Activated naive CD8-positive, alpha-beta T cell treated with anti-CD3 and anti-CD28 coated beads, Interleukin-2, amount 10 ng/mL, durations not matched to agents 7 days and 5 days (primary cell): ENCODE measurements at places on chromosomes 11 and 22. TPM values are rescaled to one million over a fixed set of nuclear protein-coding genes. Genes with fewer than 3 reads are reported as not detected.

TPH1 gene
- 0.28 TPM for total RNA-seq

DNA sequence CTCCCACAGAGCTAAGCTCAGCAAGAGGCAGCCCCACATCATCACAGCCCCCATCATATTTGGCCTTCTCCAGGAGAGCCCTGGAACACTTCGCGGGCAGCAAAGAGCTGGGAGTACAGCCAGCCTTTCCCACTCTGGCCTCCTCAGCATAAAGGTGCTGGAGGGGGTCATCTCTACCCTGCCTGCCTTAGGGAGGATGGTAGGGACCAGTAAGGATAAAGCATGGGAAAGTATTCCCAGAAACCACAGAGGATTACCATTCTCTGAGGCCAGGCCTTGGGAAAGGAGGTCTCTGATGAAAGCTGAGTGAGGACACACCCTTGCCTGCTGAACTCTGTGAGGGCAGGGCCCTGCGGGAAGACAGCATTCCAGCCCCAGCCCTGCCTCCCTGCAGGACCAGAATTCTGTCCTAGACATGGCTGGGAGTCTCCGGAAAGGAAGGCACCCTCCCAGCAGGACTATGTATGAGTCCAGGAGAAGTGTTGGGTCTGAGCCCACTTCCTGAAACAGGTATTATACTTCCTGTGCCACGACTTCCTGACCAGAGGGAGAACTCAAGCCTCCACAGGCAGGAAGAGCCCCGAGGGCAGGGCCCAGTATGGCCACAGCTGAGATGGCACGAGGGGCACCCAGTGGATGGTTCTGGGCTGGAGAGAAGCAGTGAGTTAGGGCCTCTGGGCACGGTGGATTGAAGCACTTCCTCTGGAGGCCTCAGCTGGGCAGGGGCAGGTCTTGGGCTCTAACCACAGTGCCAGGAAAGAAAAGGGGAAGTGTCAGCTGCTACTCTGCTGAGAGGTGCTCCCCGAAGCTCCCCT, 12.9 kb upstream of the CASTOR1 start:
- peak overlapping the region; percentile 81 for H3K27ac ChIP-seq
- peaks cover 37% of the 10 kb centered on the region for H3K36me3 ChIP-seq
- no peaks in the 10 kb centered on the region for H3K27me3 ChIP-seq
- no peak for DNase-seq
- H3K4me3 ChIP-seq = peak overlapping the region; percentile 56

DNA sequence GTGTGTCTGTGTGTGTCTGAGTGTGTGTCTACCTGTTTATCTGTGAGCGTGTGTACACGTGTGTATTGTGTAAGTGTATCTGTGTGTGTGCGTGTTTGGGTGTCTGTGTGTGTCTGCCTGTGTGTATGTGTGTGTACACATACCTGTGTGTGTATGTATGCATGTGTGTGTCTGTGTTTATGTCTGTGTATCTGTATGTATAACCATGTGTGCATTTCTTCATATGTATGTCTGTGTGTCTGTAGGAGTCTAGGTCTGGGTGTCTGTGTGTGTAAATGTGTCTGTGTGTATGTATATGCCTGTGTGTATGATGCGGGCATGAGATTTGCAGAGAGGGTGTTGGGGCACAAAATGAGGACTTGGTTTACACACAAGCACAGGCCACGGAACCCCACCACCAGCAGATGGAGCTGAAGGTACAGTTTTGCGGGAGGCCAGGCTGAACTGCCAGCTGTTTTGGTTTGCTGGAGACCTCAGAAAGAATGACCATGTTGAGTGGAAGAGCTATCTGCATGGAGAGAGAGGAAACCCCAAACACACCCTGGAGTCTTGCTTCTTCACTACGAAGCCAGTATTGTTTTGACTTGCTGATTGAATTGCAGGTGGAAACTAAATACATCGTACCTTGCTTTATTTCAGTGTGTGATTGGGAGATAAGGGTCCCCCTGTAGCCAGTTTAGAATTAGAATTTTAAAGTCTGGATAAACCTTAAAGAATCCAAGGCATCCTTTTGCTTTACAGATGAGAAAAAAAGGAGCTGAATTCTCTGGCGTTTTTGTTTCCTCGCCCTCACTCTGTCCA, 497.2 kb downstream of the NTM start:
- no peak overlapping the region for H3K27ac ChIP-seq
- no peaks in the 10 kb centered on the region for H3K36me3 ChIP-seq
- H3K4me3 ChIP-seq = no peak overlapping the region
- no peaks in the 10 kb centered on the region for H3K4me1 ChIP-seq

NPAS4 gene
- total RNA-seq = 0.23 TPM

MPZL3 gene
- total RNA-seq = 24.5 TPM

DNA sequence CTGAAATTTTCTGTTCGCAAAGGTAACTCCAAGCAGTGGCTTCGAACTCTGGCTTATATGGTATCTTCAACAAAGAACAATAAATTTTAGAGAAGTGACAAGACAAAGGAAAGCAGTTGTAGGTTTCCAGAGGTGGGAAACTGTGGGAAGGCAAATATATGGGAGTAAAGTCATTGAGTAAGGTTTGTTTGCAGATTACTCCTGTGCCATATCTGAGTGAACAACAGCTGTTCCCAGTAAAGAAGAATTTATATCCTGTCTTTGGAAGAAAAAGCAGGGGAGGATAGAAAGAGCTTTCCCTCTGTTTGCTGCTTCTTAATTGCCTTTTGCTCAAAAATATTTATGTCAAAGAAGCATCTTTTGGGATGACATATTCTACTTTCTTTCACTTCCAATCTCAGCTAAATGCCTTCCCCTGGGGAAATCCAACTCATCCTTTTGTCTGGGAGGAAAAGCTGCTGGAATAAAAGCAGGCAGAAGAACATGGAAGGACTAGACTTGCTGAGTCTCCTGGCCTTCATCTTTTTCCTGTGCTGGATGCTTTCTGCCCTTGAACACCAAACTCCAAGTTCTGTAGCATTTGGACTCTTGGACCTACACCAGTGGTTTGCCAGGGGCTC, 10.4 kb upstream of the RCN1 start:
- peaks cover 12% of the 10 kb centered on the region for H3K27me3 ChIP-seq
- no peak overlapping the region for H3K4me3 ChIP-seq
- no peak overlapping the region for H3K27ac ChIP-seq
- peaks cover 2% of the 10 kb centered on the region for H3K4me1 ChIP-seq

DNA sequence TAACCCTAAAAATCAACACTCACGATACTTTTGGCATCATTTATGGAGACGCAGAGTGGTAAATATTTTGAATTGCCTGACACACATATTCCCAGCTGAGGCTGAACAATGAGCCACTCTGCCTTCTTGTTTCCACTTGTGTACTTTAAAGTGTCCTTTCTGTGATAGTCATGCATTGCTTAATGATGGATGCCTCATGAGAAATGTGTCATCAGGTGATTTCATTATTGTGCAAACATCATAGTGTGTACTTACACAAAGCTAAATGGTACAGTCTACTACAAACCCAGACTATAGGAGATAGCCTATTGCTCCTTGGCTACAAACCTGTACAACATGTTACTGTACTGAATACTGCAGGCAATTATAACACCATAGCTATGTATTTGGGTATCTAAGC, 44.2 kb downstream of the MRE11 start:
- no peak for DNase-seq
- H3K4me1 ChIP-seq = no peaks in the 10 kb centered on the region
- H3K27ac ChIP-seq = no peak overlapping the region
- H3K36me3 ChIP-seq = peaks cover 18% of the 10 kb centered on the region

- no peaks in the 10 kb centered on the region for H3K36me3 ChIP-seq
- H3K27ac ChIP-seq = no peak overlapping the region
- H3K4me1 ChIP-seq = no peaks in the 10 kb centered on the region
- no peak overlapping the region for H3K4me3 ChIP-seq
- no peak for DNase-seq
These were observed 75.9 kb downstream of the BARX2 start for GRCh38 chr11:129451524-129451923.

DNA sequence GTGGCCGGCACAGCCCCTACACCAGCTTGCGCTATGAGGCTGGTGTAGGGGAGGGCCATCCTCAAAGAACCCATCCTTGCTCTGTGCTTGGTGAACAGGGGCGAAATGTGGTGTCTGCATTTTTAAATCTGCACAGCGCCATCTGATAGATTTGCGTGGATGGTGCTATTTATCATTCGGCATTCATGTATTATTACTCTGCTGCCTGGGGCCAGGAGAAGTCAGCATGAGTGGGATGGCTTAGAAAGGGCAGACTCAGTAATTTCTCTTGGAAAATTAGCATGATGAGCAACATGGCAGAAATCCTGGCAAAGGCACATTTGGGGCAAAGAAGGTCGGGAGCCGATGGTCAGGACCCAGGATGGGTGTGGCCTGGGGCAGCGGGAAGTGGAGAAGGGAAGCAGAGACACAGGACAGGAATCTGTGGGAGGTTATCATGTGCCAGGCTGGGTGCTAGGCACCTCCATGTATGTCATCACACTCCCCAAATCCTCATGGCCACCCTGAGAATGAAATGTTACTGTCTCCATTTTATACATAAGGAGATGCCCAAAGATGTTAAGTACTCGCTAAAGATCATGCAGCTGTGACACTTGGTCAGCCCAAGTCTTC, 149.0 kb downstream of the CEP164 start:
- H3K36me3 ChIP-seq = no peaks in the 10 kb centered on the region
- DNase-seq = no peak
- H3K27me3 ChIP-seq = peaks cover 2% of the 10 kb centered on the region
- H3K4me1 ChIP-seq = peaks cover 2% of the 10 kb centered on the region
- H3K4me3 ChIP-seq = no peak overlapping the region

MS4A12 gene
- total RNA-seq = not detected

- H3K27me3 ChIP-seq = no peaks in the 10 kb centered on the region
- no peaks in the 10 kb centered on the region for H3K4me1 ChIP-seq
- no peaks in the 10 kb centered on the region for H3K36me3 ChIP-seq
- H3K4me3 ChIP-seq = no peak overlapping the region
- no peak overlapping the region for H3K27ac ChIP-seq
These were observed 454.5 kb upstream of the API5 start for GRCh38 chr11:42857344-42857743.

GRCh38 chr22:18114495-18114894, 3.9 kb downstream of the TUBA8 start:
- H3K4me1 ChIP-seq = peaks cover 37% of the 10 kb centered on the region
- no peak for DNase-seq
- peak overlapping the region; percentile 59 for H3K27ac ChIP-seq
- no peaks in the 10 kb centered on the region for H3K36me3 ChIP-seq
